ENCODE measurements at places on chromosomes 1 and 21.

DNA sequence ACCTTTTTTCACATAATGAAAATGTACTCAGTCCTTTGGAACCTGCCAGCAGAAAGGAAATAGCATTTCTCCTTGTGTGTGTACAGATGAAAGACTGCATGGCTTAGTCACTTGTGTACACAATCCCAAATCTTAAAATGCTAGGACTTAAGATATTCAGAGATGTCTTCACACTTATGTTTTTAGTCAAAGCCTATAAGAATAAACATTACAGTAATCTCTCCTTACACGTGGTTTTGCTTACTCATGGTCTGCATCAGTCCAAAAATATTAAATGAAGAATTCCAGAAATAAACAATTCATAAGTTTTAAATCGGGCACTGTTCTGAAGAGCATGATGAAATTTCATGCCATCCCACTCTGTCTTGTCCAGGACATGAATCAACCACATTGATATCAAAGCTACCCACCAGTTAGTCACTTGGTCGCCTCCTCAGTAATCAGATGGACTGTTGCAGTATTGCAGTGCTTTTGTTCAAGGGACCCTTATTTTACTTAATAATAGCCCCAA, 75.7 kb upstream of the RRP15 start:
- DNase-seq: no peak

DNA sequence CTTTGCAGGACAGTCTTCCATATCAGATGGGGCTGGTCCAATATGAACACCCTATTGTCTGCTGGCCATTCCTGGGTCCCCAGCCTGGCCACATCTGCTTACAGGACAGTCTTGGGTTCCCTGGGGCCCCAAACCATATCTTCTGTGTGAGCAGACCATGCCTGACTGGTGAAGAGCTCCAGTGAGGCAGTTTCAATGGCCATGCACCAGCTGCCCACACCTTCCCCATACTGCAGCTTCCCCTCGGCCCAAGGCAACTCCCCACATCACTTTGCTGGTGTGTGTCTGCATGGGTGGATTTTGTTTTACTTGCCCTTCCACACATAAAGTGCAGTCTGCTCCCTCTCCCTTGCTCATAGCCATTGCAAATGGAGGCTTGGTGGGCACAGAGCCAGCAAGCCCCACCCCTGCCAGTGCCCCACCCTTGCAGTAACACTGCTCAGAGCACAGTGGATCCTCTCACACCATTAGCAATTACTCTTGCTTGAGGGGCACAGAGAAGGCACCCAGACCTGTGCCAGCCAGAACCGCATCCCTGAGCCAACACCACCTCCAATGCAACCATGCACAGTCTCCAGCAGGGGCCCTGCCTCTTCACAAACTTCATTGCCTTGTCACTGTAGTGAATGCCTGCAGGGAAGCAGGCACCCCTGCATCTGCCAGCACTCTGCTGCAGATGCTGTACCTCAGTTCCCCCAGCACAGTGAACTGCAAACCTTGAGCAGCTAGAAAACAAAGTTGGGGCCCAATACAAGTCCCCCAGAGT, 474.5 kb upstream of the BEND5 start:
- no peak for DNase-seq

DNA sequence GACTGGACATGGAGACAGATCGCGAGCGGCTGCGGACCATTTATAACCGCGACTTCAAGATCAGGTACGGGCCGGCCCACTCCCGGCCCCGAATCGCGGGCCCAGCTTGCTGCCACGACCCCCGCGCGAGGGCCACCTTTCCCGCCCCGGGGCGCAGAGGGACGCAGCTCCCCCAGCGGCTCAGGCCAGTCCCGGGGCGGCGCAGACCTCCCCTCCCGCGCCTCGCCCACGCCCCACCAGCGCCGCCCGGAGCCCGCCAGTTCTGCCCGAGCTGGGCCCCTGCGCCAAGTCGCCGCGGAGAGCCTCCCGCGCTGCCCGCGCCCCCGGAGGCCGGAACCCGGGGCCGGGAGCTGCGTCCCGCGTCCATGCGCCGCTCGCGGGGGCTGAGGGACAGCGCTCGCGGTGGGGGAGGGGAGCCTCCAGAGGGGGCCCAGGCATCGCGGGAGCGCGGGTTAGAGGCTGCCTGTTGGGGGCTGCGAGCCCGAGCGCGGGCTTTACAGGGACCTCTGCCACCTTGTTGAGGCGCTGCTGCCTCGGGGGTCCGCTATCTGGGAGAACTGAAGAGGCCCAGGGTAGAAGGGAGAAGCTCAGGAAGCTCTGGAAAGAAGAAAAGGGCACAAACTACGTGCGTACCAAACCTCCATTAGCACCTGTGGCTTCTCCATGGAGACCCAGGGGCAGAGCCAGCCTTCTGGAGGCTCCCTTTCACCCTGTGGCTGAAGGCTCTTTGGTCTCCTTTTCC, 698 bp downstream of the MOV10 start:
- peak; percentile 48 for DNase-seq

- no peak for DNase-seq
Measured at GRCh38 chr21:42006765-42007164, 3.4 kb downstream of the ZBTB21 start.

- no peak for DNase-seq
Measured at GRCh38 chr1:222967466-222968240, 152.8 kb downstream of the DISP1 start.

DNA sequence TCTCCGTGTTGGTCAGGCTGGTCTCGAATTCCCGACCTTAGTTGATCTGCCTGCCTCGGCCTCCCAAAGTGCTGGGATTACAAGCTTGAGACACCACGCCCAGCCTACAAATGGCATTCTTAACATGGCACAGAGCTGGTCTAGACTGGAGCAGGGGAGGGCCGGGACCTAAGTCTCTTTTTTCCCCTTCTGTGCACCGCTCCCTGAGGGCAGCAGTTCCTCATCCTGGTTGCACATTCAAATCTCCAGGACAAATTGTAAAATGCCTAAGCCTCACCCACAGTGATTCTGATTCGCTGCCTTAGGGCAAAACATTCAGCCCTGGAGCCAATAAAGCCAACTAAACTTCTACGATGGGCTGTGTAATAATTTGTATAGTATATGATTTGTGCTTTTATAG, 10.1 kb upstream of the AVPR1B start:
- DNase-seq: no peak

DNA sequence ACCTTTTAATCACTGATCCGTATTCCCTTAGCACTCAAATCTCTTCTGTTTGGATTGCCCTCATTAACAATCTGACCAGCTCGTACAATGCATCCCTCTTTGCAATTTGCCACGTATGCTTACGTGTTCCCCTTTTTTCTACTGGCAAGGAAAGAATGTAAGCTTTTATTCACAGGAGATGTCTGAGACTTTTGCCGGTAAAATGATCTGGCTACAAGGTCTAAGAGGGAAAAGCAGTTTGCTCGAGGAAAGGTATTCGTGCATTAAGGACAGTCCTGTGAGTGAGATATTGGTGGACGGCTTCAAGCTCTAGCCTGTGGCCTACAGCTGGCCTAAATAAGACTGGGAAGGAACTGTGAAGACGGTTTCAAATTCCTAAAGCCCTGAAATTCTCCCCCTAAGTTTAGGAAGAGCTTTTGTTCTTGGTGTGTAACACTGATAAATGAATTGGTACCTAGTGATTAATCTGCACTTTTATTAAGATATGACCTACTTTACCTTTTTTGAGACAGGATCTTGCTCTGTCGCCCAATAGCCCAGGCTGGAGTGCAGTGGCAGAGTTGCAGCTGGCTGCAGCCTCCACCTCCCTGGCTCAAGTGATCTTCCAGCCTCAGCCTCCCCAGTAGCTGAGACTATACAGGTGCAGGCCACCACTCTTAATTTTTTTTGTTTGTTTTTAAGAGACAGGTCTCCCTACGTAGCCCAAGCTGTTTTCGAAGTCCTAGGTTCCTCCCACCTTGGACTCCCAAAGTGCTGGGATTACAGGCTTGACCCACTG, 895 bp upstream of the UBR4 start:
- no peak for DNase-seq

DNA sequence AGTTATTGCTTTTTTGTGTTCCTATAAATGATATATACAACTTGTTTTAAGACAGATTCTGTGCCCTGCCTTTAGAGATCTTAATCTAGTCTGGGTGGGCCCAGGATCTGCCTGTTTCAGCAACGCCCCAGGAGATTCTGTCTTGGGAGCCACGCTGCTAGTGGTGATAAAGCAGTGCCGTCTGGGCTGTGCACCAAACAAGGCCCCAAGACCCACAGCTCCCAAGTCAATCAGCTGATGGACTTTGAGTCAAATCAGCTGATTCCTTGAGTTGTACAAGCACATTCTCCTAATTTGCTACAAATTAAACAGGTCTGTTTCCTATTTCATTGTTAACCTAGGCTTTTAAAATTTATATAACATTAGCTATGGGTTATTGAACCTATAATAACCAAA, 15.7 kb upstream of the SLC44A3 start:
- no peak for DNase-seq

DNA sequence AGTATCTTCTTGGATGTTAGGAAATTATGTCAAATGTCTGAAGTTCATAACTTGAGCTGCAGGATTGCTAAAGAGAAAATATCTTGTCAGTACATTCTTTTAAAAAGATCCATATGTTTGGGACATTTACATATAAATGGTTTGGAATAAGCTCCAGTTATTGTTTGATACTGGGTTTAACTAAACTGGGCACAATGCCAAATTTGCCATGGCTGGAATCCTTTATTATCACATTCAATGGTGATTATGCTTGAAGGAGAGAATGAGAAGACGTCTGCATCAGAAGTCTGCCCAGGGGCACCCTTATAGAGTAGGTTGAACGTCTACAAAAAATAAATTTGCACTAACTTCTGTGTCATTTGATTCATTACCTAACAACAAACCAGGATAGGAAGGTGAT, 652.5 kb downstream of the AMY1C start:
- DNase-seq: no peak

GRCh38 chr1:205237526-205238484, 10.1 kb downstream of the TMCC2 start:
- no peak for DNase-seq

DNA sequence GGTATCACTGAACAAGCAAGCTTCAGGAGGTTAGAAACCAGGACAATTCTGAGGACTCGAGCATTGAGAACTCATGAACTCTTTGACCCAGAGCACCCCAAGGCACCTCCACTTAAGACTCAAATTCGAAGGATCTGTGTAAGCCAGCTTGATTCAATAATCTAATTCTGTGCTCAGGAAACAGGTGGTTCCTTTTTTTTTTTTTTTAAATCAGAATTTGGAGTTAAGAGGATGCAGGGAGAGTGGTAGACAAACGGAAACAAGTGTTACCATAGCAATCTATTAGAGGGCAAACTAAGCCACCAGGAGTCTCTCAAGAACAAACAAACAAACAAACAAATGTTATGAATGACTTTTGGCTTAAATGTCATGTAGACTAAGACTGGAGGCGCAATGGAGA, 53.8 kb upstream of the DPH5 start:
- DNase-seq: no peak

DNA sequence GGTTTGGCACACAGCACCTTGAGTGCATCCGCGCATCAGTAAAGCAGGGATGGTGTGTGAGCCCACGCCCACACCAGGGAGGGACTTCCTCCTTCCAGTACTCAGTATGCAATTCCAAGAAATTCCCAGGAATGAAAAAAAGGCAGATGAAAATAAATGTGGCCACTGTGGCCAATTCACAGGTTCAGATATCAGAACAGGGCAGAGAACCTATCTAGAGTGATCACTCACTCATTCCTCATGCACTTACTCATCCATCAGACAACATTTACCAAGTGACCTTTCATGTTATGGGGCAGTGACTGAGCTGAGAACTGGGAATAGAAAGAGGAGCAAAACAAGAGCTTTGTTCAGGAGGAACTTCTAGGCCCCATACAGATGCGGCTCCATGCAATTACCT, 113.7 kb downstream of the ZSCAN20 start:
- no peak for DNase-seq

- DNase-seq: no peak
Measured at GRCh38 chr1:209316929-209317328, 266.6 kb upstream of the CAMK1G start.

GRCh38 chr1:31414980-31415370, 2.0 kb downstream of the SERINC2 start:
- DNase-seq: no peak

DNA sequence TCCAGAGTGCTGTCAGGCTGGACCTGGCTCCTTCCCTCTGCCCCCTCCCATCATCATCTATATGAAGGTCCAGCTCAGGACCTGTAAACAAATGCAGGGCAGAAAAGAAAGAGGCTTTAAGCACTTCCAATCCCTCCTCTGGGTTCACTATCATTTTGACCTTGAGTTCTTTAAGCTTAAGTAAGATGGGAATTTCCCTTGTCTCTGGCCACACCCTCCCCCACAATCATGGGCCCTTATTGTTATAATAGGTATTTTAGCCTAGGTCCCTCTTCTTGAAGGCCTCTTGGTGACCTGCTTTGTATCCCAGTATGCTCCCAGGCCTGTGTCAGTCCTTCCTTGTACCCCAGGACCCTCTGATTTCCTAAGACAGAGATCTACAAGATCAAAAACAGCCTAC, 45.1 kb upstream of the EPS15 start:
- DNase-seq: no peak

DNA sequence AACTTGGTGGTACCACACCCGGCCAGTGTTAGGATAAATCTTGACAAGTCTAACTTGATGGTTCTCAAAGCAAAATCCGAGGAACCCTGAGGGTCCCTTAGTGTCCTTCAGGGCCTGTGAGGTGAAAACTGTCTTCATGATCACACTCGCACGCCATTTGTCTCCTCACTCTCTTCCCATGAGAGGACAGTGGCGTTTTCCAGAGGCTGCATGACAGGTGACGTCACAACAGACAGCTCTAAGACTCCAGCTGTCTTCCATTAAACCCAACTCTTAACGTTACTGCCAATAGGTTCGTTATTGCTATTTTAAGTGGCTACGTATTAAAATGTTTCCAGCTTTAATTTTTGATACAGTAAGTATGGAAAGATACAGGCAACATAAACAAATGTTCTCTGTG, 13.8 kb downstream of the CFAP74 start:
- no peak for DNase-seq

DNA sequence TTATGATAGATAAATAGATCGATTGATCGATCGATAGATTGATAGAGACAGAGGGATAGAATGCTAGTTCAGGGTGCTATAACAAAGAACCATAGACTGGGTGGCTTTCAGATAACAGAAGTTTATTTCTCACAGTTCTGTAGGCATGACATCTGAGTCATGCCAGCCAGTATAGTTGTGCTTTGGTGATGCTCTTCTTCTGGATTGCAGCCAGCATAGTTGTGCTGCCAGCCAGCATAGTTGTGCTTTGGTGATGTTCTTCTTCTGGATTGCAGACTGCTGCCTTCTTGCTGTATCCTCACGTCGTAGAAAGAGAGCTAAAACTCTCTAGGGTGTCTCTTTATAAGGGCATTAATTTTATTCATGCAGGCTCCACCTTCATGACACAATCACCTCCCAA, 860.8 kb downstream of the BRINP3 start:
- DNase-seq: no peak

DNA sequence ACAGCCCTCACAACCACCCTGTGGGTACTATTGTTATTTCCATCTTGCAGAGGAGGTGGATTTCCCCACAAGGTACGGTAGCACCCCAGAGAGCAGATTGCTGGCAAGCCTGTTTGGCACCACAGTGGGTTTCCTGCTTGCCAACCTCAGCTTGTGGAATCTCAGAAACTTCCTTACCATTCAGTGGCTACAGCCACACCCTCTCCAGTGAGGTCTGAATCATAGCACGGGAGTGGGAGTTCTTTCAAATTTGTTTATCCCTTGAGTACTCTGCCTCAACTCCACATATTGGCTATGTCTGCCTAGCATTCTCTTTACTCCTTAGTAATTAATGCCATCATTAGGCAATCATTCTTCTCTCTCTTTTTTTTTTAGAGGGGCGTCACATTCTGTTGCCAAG, 162.1 kb downstream of the PTPRU start:
- DNase-seq: no peak
